ENCODE measurements at places on chromosomes 1 and 21.
A peak's percentile ranks its signal among the peaks of the same experiment; 100 is the strongest.

DNA sequence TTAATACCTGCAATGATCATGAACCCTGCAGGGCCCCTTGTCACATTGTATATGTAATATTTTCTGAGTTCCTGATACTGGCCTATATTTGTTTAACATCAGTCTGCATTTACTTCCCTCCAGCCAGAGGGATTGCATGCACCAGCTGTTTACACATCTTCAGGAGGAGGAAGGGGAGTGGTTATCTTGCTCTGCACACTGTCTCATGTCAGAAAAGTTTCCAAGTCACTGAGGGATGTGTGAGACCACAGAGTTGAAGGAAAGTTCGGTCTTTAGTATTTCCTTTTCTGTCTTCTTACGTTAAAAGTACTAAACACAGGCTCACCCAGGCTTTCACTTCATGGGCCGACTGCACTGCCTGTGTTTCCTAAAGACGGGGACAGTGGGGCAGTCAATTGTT, 574.1 kb downstream of the LMO4 start:
- DNase-seq = no peak

DNA sequence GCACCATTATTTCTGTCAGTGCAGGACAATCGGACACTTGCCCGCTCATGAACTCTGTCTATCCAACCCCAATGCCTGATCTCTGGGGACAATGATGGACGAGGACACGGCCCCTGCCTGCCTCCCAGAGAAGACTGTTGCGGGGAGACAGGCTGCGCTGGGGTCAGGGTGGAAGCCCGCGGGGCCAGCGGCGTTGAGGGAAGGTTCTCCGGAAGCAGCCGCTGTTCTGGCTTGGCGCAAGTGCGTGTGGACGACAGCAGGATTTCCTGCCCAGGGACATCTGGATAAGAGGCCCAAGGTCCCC, 18.8 kb downstream of the RHBG start:
- no peak for DNase-seq

DNA sequence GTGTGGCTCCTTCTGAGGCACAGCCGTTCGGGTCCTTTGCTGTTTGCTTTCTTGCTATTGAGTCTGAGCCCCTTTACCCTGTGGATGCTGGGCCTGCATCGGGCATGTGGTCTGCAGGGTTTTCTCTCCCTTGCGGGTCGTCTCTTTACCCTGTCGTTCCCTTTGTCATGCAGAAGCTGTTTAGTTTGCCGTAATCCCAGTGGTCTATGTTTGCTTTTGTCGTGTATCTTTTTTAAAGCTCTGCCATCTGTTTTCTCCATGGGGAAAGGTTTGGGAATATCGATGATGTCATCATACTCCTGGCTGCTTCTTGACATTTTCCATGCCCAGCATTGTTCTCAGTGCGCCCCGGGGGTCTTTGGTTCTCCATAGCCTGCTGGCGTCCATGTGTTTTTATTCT, 68.2 kb downstream of the AGPAT3 start:
- DNase-seq = no peak

GRCh38 chr1:201511941-201512539, 5.1 kb upstream of the CSRP1 start:
- no peak for DNase-seq

- DNase-seq = no peak
Measured at GRCh38 chr1:75787524-75787923, 1.5 kb downstream of the RABGGTB start.

GRCh38 chr1:45205011-45205909, 1.1 kb downstream of the ZSWIM5 start:
- DNase-seq = no peak

GRCh38 chr1:106700211-106700610, 356.3 kb upstream of the PRMT6 start:
- no peak for DNase-seq

DNA sequence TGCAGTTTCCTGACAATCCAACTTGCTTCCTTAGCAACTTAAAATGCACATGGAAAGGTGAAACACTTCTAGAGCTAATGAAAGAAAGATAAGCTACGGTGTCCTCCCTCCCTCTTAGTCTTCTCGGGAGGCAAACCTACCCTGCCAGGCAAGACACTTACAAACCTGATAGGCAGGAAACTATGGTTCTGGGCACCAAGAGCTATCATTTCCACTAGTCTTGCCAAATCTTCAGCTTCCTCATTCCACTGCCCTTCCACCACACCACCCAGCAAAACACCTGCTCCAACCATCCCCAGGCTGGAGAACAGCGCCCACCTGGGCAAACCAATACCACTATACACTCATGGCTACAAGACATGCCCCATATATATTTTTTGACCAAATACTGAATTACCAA, 15.2 kb downstream of the NDC1 start:
- DNase-seq = no peak

- DNase-seq = no peak
Measured at GRCh38 chr1:81682490-81682889, 118.2 kb upstream of the ADGRL2 start.

GRCh38 chr1:30409476-30410152, 313.8 kb downstream of the MATN1 start:
- no peak for DNase-seq

- DNase-seq = peak; percentile 59
Measured at GRCh38 chr1:1206376-1206965, at the start of gene TNFRSF18. TSS of gene TNFRSF18 (minus strand) at chr1:1206592. CDS start at chr1:1206571, 21 bp downstream.

GRCh38 chr21:39125752-39126485, 57.3 kb downstream of the PSMG1 start:
- peak; percentile 17 for DNase-seq

DNA sequence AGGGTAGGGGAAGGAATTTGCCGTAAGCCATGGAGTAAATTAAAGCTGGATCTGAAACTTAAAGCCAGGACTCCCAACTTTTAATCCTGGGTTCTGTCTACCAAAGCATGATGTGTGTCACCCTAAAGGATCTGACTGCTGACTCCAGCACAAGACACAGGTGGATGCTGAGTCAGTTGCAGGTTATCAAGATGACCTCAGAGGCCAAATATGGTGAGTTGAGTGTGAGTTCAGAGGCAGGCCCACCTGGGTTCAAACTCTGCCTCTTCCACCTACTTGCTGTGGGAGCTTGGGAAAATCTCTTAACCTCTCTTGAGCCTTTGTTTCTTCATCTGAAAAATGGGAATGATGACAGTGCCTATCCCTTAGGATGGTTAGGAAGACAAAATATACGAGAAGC, 16.7 kb upstream of the LDLRAP1 start:
- no peak for DNase-seq

- DNase-seq = no peak
Measured at GRCh38 chr21:46664316-46664995, 29.0 kb downstream of the PRMT2 start.

DNA sequence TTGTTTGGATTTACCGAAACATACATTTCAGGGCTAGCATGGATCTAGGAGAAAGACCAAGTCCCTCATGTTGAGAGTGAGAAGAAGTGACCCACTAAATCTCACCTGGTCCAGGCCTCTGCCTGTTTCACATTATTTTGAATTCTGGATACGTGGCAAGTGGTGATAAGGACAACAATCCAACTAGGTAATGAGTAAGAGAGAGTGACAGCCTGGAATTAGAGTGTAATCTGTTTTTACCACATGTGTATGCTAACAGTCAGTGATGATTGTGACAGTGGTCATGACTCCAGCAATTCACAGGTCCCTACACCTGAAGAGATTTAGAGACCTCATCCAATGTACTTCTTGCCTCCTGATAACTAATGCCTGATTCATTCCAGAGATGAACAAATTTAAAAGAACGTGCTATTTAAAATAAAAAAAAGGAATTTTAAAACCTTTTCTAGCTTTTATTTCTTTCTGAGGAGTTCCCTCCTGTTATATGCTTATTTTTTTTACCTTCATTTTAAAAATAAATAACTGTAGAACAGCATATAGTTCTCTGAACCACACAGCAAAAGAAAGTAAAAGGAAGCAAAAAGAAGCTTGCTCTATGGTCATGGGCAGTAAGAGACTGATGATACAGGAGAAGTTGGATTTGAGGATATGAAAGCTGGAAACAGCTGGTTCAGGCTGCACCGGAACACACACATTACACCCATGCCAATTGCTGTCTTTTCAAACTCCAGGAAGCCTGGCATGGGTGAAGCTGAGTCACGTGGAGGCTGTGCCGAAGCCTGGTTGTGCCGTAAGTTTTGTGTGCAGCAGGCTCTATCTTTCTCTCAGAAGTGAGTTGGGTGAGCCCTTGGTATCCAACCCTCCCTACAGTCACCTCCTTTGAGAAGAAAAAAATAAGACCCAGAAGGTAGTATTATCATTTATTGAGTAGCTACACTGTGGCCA, 14.7 kb downstream of the C1orf116 start:
- no peak for DNase-seq

DNA sequence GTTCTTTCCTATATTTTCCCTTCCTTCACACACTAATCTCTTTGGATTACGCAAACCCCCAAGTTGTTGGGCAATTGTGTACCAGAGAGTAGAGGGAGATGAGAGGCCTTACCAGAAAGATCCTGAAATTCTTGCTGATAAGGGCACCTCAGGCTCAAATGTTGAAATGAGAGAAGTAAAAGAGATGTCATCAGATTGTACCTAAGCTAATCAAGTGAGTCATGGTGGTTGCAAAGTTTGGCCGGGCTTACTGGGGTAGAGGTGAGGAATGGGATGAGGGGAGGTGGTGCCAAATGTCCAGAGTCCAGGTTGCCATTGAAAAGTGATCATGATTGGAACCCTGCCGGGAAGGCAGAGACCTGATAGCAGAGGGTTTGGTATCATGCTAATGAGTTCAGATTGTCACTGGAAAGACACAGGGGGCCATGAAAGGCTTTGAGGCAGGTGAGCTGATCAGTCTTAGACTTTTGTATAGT, 43.1 kb downstream of the OPTC start:
- DNase-seq = no peak

GRCh38 chr1:31757204-31757679, 6.9 kb downstream of the ADGRB2 start:
- DNase-seq = no peak

GRCh38 chr1:162279136-162279498, 97.5 kb downstream of the SPATA46 start:
- no peak for DNase-seq

- no peak for DNase-seq
Measured at GRCh38 chr1:186819126-186819525, 9.6 kb upstream of the PLA2G4A start.

DNA sequence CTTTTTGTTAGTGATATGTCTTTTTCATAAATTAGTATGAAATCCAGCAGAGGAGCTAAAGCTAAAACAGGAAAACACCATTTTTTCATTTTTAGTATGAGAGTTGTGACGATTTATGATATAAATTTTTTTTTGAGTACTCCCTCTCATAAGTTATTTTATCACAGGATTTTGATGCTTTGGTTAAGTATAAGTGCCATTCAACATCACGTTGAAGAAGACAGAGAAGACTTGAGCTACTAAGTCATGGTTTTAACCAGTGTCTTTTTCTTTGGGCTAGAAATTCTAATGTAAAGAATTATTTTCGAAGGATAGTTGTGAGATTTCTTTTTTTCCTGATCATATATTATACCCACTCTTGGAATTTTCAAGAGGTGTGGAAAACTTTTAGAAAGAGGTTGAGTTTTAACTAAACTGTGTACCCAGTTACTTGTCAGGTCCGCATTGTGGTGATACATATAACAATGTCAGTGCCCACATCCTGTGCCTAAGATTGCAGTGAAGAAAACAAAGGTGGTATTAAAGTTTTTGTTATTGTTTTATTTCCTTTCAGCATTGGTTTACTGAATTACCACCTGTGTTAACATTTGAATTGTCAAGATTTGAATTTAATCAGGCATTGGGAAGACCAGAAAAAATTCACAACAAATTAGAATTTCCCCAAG, 93.8 kb downstream of the USP25 start:
- DNase-seq = no peak

GRCh38 chr1:113205980-113206766, 133.2 kb downstream of the LRIG2 start:
- no peak for DNase-seq

DNA sequence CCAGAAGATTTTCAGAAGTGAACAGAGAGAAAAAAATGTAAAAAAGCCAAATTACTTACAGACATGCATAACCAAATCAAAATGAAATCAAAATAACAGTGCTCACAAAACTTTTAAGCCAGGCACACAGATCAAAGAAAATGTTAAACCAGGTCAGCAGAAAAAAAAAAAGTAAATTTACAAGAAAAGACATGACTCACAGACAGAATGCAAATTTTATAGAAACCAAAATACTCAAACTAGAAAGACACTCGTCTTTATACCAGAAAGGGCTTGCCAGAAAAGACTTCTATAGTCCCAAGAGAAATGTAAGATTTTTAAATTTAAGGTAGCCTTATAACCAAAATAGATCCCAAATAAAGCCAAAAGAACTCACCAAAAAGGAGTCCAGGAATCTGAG, 86.5 kb upstream of the COG2 start:
- no peak for DNase-seq

DNA sequence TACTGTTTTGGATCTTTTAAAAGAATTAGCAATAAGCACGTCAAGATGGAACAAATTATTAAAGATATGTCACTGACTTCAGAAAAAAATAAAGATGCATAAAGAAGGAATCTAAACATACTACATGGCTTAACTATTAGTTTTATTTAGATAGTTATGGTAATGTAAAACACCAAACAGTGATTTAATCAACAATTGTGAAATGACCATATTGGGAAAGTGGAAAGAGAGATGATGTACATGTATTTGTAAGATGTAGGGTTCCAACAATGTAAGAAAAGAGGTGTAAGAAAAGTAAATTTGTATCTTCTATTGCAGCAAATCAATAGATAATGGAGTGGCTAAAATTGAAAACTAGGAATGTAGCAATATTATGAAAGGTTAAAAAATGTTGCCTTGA, 6.4 kb upstream of the AIM2 start:
- no peak for DNase-seq

GRCh38 chr1:176843352-176844297, 320.9 kb downstream of the ASTN1 start:
- DNase-seq = no peak

- DNase-seq = no peak
Measured at GRCh38 chr1:91670781-91671180, 170.1 kb downstream of the CDC7 start.

DNA sequence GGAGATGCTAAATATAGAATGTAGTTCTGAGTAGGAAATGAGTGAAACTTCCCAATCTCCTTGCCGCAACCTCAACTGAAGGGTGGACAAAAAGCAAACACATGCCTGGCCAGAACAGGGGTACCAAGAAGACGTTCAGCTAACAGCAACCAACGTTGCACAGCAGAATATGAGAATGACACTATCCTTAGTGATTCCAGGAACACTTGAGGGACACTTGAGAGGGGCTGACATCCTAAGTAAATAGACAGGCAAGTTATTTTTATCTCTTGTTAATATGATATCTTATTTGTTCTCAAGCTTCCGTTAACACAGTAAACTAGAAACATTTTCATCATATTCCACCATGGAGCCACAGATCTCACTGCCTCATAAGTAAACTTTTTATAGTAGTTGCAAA, 908 bp downstream of the KRTAP19-1 start:
- DNase-seq = no peak

DNA sequence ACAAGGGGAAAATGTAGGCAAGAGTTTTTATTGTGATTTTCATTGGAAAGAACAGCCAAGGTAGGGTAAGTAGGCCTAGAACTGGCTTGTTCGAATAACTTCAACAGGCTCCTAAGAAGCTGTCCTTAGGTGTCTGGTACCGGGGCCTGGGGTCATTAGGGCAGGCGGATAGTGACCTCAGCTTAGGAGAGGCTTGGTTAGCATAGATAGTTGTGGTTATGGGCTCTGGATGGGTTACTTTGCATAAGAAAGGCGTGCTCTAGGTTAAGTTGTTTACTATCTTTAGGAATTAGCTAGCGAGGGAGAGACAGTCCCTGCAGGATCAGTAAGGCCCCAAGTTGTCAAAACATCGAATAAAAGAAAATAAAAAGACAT, 20.7 kb upstream of the HPCAL4 start:
- DNase-seq = no peak

- DNase-seq = no peak
Measured at GRCh38 chr1:23132033-23132432, 36.6 kb downstream of the LUZP1 start.
